ENCODE measurements at places on chromosomes 1 and 21.

- no peak for DNase-seq
Measured at GRCh38 chr21:33760641-33761440, 118.5 kb downstream of the ITSN1 start.

- no peak for DNase-seq
Measured at GRCh38 chr1:228295981-228296380, 88.1 kb downstream of the OBSCN start.

- DNase-seq: no peak
Measured at GRCh38 chr1:25904943-25905679, 1.1 kb downstream of the STMN1 start.

- DNase-seq: no peak
Measured at GRCh38 chr1:204104331-204105130, 31.6 kb downstream of the SOX13 start.

- DNase-seq: no peak
Measured at GRCh38 chr21:45821998-45822397, 159.6 kb upstream of the COL6A1 start.

- DNase-seq: no peak
Measured at GRCh38 chr1:91585982-91586381, 85.3 kb downstream of the CDC7 start.

- DNase-seq: peak; percentile 69
Measured at GRCh38 chr1:15610167-15610566, 7.1 kb upstream of the DDI2 start.

GRCh38 chr1:12552951-12553921 lies 64.8 kb downstream of the DHRS3 start:
- DNase-seq: no peak

GRCh38 chr1:183832459-183832858 lies 27.5 kb downstream of the RGL1 start:
- DNase-seq: no peak

GRCh38 chr21:42319376-42319775 lies 4.2 kb upstream of the TFF3 start:
- no peak for DNase-seq

Measured in epithelial cell of prostate (primary cell).